Activated naive CD4-positive, alpha-beta T cell (primary cell): ENCODE measurements at places on chromosomes 12 and 14.

- no peak for DNase-seq
Measured at GRCh38 chr12:124856132-124856841, 7.4 kb downstream of the SCARB1 start.

- no peak for DNase-seq
Measured at GRCh38 chr12:104741497-104742367, 216.4 kb downstream of the SLC41A2 start.

DNA sequence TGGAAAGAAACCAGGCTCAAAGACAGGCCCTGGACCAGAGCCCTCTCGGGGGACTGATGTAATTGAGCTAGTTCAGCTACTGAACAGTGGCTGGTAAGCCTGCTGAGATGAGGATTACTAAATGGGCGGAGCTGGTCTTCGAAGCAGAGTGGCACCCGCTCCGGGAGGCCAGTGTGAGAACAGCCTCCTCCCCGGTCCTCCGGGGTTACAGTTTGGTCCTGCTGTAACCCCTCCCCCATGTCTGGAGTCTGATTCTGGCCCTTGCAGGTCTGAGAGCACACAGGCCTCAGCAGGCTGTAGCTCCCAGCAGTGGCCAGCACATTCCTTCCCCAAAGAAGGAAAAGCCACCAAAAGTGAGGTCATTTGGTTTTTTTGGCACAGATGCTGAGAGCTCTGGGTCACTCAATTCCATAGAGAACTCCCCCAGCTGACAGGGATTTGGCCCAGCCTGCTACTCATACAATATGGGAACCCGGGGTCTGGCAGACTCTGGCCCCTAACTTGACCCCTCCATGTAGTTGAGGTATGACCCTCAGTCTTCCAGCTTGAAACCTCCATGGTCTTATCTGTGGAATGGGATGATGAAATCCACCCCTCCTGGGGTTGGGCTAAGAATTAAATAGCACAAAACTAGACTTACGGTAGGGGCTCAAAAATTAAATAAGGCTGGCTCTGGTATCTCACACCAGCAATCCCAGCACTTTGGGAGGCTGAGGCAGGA, 39.0 kb downstream of the ACTN1 start:
- DNase-seq: no peak

GRCh38 chr12:105083551-105084105, 630 bp downstream of the ALDH1L2 start:
- no peak for DNase-seq

DNA sequence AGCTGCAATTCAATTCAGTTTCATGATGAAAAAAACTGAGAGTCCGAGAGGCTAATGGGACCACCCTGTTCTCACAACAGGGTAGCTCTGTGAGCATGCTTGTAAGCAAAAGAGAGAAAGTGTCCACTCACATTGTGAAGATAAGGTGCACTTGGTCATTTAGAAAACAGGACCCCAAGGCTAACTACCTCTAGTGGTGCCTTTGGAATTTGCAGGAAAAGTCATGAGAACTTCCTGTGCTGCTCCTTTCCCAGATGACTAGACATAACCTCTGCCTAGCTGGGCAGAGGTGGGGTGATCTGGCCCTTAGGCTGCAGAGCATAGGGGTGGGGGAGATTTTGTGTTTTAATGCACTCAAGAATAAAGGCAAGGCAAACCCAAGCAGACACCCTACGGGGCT, 118.9 kb downstream of the STAB2 start:
- no peak for DNase-seq
